ENCODE measurements at places on chromosomes 1 and 21. TPM values are rescaled to one million over a fixed set of nuclear protein-coding genes. Genes with fewer than 3 reads are reported as not detected.

Gene CTSE
- polyA plus RNA-seq = not detected

Gene GRIK3
- polyA plus RNA-seq = 0.14 TPM

DNA sequence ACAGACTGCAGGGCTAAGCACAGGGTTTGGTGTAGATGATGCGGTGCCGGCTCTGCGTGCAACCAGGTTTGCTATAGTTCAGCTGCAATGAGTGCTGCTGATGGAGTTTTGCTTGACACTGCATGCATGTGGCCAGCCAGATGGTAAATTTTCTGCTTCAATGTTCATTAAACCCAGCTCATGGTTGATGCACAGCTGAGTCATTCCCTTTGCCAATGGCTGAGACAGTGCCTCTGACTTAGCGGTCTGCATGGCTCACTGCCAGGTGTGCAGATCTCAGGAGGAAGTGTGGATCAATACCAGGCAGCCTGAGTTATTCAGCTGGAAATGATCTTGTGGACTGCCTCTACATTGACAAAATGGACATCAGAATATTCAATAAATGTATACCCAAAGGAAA is 172.7 kb upstream of the ZP4 start:
- H3K36me3 ChIP-seq = no peaks in the 10 kb centered on the region
- no peaks in the 10 kb centered on the region for H3K27me3 ChIP-seq
- H3K27ac ChIP-seq = no peak overlapping the region
- DNase-seq = no peak

GRCh38 chr1:1959840-1960479 is 40.9 kb upstream of the TMEM52 start:
- no peaks in the 10 kb centered on the region for H3K36me3 ChIP-seq
- H3K4me1 ChIP-seq = no peaks in the 10 kb centered on the region
- peaks cover 16% of the 10 kb centered on the region for H3K27me3 ChIP-seq
- no peak overlapping the region for H3K27ac ChIP-seq
- peak; percentile 84 for DNase-seq
- peak overlapping the region; percentile 9 for H3K4me3 ChIP-seq

- no peak for DNase-seq
- H3K27ac ChIP-seq = no peak overlapping the region
- no peaks in the 10 kb centered on the region for H3K36me3 ChIP-seq
- no peak overlapping the region for H3K4me3 ChIP-seq
Observed at GRCh38 chr1:247180581-247180980, 8.8 kb upstream of the ZNF124 start.
